ENCODE measurements at places on chromosomes 2 and 18.

DNA sequence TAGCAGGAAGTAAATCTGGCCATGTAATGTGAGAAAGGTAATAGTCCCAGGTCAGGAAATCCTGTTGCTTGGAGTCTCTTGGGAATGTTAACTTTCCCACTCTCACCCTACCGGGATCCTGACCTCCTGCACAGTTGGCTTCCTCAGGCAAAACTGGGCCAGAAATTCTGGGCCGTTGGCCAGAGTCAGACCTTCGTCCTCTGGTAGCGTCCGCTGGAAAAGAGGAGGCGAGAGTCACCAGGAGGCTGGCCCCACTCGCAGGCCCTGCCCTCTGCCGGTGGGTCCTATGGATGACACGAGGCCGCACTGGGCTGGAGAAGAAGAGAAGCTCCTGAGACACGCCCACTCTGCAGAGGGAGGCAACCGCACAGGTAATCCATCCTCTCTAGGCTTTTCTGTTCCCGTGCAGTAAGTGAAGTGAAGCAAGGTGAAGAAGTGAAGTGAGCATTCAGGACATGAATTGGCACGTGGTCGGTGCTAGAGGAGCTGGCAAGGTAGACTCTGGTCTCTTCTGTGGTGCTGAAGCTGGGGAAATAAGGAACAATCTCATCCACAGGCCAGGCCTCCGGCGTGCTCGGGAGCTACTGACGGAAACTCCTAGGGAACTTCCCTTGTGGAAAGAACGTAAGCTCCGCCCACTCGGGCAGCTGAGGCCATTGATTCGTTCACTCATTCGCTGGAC, 182.7 kb upstream of the GLI2 start:
- no peak for DNase-seq

- DNase-seq = no peak
These were observed 315.5 kb upstream of the MYT1L start for GRCh38 chr2:2646433-2647051.

DNA sequence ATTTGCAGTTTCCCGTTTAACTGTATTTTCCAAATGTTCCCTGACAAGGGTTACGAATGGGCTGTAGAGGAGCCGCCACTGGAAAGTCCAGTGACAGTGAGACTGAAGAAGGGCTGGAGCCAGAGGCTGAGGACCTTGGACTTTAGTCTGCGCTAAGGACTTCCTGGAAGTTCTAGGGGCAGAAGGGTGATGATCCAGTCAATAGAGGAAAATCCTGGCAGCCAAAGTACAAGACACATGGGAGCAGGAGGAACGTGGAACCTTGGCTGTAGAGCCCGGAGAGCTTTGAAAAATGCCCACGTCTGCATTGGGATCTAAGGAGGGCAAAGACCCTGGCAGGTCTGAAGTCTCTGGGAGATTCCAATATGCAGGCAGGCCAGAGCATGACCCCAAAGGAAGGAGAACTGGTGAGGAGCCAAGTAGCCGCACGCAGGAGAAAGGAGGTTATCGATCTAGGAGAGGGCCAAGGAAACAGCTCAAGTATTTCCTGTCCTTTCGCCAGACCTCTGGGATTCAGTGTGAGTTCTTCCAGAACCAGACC, 28.5 kb downstream of the MBP start:
- no peak for DNase-seq

DNA sequence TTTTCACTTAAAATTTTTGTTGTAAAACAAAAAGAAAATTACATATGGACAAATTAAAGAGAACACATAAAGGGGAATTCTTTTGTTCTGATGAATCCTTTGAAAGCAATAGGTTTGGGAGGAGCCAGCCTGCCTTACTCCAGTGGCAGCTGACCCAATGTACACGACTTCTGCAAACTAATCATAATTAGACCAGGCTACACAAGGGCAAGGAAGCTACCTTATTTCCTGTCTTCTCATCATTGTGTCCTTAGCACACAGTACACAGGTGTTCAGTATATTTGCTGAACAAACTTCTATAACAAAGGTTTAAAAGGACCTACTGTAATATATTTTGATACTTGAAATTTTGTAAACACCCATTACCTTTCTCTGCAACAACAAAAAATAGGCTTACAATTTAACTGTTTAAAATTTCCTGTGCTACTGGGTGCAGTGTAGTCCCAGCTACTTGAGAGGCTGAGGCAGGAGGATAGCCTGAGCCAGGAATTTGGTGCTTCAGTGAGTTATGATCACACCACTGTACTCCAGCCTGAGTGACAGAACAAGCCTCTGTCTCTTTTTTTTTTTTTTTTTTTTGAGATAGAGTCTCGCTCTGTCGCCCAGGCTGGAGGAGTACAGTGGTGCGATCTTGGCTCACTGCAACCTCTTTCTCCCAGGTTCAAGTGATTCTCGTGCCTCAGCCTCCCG, 18.9 kb downstream of the KCNG3 start:
- no peak for DNase-seq

GRCh38 chr2:235135990-235136561, 184.3 kb downstream of the SH3BP4 start:
- peak; percentile 12 for DNase-seq

- DNase-seq = no peak
These were observed 57.4 kb downstream of the PPP1R1C start for GRCh38 chr2:182043021-182043420.

DNA sequence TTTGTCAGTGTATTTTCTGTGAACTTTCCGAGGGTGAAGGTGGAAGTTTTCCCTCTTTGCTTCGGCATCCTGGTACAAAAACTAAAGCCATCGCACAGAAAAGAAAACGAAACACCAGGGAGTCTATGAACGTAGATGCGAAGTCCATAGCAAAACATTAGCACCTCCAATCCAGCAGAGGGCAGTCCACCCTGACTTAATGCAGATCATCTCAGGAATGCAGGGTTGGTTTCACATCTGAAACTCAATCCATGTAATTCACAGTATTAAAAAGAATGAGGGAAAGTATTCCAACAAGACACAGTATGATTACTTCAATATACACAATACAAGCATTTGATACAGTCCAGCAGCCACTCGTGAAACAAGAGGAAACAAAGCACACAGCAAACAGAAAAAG, 70.8 kb downstream of the RTP5 start:
- no peak for DNase-seq

DNA sequence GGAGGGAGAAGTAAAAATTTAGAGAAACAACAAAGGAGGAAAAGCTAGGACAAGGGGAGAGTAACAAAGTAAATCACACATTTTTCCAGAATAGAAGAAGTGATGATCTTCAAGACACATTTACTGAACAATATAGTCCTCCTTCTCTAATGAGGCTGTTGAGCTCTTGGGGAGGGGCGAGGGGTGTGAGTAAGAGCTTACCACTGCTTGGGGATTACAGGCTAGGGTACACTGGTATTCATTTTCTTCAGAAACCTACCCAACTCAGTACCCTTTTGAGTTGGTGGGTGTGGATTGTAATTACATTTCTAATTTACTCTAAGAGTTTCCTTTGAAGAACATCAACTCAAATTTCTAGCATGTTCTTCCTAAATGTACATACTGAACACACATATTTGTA, 157.7 kb upstream of the ZFP36L2 start:
- no peak for DNase-seq

- no peak for DNase-seq
These were observed 39.0 kb downstream of the VAPA start for GRCh38 chr18:9952633-9953416.

DNA sequence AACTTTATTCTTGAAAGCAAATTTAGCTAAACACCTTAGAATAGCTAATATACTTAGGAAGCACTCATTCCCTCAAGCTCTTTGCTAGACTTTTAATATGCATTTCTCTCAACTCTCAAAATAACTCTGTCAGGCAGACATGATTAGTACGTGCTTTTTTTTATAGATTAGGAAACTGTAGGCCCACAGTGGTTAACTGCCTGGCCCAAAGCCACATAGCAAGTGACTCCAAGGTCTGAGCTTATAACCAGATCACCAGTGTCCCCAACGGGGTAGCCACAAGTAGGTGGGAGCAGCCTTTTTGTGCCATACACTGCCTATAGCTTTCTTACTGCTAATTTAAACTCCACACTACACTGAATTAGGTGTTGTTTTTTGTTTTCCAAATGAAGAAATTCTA, 576.8 kb downstream of the METTL4 start:
- DNase-seq = no peak

GRCh38 chr2:105803773-105804172, 59.1 kb downstream of the NCK2 start:
- DNase-seq = no peak

- DNase-seq = no peak
These were observed 150.2 kb upstream of the NFATC1 start for GRCh38 chr18:79245517-79246001.
